ENCODE measurements at places on chromosomes 11 and 22.

- DNase-seq: no peak
These were observed 16.1 kb upstream of the RELT start for GRCh38 chr11:73359930-73360742.

DNA sequence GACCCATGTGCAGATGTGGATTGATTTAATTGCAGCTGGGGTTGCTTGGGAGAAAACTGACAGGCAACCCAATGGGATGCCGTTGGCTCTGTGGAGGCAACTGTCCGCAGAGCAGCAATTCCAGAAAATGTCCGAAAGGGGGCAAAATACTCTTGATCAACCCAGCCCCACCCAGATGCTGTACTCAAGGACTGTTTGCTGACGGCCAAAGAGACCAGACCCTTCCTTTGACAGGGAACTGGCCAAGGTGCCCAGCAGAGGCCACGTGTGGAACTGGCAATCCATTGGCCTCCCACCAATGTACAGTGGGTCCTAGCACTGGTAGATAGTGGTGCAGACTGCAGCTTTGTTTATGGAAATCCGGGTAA lies 29.7 kb upstream of the KCNA4 start:
- DNase-seq: no peak

GRCh38 chr11:43419460-43419859 lies 60.7 kb downstream of the TTC17 start:
- no peak for DNase-seq

- no peak for DNase-seq
These were observed 92.3 kb upstream of the SEPTIN5 start for GRCh38 chr22:19622061-19622441.

DNA sequence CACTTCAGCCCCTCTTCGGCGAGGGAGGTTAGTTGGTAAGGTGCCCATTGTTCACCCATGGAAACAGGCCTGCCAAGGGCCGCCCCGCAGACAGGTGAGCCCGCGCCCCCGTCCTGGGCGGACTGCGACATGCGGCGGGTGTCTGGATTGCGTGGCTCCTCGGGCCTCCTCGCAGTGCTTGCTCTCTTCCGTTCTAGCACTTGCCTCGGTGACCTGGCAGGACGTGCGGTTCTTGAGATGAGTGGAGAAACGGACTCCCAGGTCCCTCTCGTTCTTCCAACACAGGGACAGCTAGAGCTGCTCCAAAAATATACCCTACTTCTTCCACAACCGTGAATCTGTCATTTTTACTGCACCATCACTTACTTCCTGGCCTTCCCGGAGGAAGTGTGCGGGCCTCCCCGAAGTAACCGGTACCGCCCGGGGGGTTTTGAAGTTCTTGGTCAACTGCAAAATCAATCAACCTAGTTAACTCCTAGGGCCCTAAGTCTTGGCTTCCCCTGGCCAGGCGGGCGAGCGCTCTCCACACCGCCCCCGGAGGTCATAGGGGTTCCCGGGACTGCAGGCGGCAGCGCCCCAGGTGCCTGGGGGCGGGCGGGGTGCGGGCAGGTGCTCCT lies 745 bp upstream of the ZBTB44 start:
- DNase-seq: peak; percentile 60

DNA sequence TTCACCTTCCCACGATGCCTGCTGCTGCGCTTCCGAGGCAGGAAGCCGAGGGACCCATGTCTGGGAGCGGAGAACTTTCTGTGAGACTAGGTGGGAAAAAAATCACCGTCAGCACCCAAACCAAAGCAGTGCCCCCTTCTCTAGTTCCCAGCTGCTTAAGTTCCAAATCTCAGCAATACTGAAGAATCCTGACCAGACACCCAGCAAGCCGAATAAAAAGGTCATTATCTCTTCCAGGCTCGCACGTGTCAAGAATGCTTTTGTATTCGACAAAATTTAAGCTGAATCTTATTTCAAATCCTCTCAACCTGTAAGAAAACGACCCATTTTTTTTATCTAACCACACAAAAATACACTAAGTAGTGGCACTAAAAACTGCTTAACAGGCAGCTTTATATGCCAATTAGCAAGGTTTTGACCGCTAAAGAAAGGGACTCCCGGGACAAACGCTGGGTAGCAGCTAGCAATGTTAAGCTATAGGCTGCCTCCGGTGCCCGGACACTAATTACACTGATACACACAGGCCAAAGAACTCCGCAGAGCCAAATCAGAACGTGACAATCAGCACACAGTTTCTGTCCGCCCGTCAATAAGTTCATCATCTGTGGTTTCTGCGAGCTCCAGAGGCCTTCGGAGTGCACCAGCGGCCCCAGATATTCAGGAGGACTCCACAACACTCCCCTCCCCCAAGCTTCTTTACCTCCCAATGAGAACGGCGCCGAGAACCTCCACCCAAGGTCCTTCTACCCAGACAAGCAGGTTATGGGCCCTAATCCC lies 728 bp downstream of the RPL3 start:
- no peak for DNase-seq

GRCh38 chr11:3947061-3947460 lies 91.6 kb downstream of the STIM1 start:
- no peak for DNase-seq

GRCh38 chr11:93545566-93545965 lies 2.4 kb upstream of the SMCO4 start:
- DNase-seq: no peak

DNA sequence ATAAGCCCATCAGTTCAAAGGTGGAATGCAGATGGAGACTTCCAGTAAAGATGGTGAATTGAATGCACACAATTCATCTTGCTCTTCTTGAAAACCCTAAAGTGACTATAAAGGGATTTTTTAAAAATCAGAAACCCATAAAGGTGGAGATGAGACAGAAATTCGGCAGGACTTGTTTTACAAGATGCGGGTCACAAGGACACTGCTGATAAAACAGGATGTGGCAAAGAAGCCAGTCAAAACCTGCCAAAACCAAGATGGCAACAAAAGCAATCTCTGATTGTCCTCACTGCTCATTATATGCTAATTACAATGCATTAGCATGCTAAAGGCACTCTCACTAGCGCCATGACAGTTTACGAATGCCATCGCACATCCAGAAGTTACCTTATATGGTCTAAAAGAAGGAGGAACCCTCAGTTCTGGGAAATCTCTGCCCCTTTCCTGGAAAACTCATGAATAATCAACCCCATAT lies 137.1 kb downstream of the NECTIN1 start:
- no peak for DNase-seq

GRCh38 chr22:37563153-37564081 lies 3.1 kb downstream of the CDC42EP1 start:
- DNase-seq: no peak

GRCh38 chr22:45090497-45090910 lies 73.2 kb upstream of the NUP50 start:
- DNase-seq: no peak

DNA sequence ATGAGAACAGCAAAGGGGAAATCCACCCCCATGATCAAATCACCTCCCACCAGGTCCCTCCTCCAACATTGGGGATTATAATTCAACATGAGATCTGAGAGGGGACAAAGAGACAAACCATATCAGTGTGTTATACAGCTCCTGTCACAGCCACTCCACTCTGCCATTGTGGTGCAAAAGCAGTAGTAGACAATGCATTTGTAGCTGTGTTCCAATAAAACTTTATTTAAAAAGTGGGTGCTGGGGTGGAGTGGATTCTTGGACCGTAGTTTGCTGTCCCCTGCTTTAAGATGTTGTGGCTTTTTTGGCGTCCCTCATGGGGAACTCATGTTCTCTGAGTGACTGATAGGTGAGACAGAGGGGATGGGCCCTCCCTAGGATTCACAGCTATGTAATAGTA lies 399.1 kb downstream of the SOX6 start:
- no peak for DNase-seq

- no peak for DNase-seq
These were observed 6.7 kb downstream of the PHOX2A start for GRCh38 chr11:72237112-72237931.

GRCh38 chr22:24489011-24489410 lies 6.1 kb upstream of the UPB1 start:
- DNase-seq: no peak

DNA sequence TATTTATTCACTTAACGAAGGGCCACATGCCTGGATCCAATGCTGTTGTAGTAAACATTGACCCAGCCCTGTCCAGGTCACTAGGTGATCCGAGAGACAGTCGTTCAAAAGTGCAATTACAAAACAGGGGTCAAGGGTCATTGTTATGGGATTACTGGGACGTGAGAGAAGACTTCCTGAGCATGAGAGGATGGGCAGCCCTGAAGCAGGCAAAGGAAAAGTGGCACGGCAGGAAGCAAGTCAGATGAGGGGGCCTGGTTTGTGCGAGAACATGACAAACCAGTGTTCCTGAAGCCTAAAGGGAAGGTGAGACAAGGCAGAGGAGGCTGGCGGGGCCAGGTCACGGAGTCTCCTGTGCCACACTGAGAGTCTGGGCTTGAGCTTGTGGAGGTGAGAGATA lies 15.8 kb upstream of the MMP20 start:
- no peak for DNase-seq

DNA sequence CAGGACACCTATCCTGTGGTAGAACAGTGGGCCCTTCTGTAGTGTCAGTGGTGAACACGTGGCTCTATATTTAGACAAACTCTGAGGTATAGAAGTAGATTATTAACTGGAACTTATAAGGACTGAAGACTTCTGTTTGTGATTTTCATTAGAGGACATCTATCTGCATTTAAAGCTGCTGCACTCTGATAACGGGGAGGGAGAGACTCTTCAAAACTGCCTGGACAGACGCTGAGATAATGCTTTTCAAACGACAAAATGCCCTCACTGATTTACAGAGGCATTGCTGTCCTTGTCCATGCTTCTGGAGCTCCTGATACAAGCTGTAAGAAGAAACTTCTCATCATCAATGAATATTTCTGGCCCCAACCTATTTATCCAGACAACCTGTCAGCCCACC lies 425.2 kb downstream of the OPCML start:
- no peak for DNase-seq

- DNase-seq: no peak
These were observed 65.6 kb downstream of the SHANK2 start for GRCh38 chr11:71186806-71187205.

DNA sequence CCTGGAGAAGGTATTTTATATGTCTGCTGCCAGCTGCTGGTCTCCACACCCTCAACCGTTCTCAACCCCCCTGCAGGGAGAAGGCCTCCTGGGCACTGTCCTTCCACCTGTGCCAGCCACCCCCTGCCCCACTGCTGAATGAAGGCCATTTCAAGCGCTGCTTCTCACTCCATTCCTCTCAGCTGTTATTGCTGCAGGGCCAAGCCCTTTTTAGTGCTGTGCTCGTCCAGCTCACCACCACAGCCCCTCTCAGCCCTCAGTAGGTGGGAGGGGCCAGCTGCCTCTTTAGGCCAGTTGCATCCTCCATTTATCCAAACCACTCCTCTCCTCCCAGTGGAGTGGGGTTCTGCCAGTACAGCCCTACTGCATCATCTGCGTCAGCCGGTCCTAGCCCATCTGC lies 1.8 kb upstream of the WBP2NL start:
- DNase-seq: no peak

- DNase-seq: no peak
These were observed 6.1 kb upstream of the RFPL2 start for GRCh38 chr22:32211011-32211410.

DNA sequence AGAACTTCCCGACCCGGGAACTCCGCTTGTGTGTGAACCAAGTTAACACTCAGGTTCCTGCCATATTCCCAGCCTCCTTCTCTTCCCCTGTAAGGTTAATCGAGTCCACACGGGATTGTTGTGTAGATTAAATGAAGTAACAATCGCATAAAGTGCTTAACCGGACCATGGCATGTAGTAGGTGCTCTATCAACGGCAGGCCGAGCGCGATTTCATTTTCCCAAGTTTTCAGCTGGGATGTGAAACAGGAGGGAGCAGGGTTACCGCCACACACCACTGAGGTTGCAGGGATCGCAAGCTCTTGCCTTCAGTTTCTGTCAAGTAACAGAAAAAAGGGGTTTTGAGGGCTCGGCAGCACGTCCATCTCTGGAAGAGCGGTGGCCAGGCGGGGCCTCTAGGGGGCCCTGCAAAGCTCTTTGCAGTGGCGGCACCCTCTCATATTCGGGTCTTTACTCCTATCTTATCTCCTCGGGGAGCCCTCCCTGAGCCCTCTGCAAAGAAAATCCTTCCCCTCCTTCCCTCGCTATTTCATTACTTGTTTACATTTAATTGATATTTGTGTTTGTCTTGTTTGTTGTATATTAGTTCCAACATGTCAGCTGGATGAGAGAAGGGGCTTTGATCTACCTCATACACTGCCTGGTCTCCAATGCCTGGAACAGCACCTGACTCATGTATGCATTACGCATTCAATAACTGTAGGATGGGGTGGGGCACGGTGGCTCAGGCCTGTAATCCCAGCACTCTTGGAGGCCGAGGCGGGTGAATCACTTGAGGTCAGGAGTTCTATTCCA lies 816 bp upstream of the PLEKHA7 start:
- no peak for DNase-seq

GRCh38 chr11:112226831-112227401 lies 688 bp downstream of the PTS start:
- no peak for DNase-seq

DNA sequence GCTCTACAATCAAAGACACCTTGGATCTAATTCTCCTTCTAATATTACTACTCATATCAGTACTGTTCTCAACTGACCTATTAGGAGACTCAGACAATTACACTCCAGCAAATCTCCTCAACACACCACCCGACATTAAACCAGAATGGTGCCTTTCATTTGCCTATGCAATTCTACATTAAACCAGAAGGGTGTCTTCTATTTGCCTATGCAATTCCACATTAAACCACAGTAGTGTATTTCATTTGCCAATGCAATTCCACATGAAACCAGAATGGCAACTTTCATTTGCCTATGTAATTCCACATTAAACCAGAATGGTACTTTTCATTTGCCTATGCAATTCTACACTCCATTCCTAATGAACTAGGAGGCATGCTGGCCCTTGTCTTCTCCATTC lies 15.3 kb upstream of the APOL3 start:
- DNase-seq: no peak

GRCh38 chr11:112624431-112624830 lies 336.8 kb upstream of the NCAM1 start:
- no peak for DNase-seq

DNA sequence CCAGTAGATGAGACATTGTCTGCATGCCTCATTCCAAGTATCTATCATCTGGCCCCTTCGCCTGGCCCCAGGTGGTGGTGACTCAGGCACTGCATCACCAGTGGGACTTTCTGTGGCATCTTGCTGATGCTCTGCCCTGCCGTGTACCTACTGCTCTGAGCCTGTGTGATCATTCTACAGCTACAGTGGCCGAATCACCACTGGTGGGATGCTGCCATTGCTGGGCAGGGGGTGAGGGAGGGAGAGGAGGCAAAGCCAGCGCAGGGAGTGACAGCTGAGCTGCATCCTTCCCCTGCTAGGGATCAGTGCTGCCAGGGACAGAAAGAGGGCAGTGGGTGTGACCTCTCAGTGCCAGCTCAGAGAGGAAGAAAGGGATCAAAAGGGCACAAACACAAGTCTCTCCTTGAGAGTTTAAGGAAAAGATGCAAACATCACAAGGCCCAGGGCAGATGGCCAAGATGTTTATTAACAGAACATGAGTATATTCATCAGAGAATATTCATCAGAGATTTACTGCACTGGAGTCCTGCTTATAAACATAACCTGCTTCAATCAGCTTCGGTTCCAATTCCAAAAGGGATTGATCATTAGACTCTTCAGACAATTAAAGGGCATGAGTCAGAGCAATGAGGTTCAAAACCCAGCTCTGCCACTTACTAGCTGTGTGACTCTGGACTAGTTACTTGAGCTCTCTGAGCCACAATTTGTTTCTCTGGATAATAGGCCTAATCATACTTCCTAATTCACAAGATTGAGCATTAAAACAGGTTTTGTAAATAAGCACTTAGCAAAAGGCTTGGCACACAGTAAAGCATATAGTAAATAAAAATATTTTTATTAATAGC lies 109.8 kb downstream of the NAT10 start:
- peak; percentile 57 for DNase-seq
